RPMI7951 (cell line): ENCODE measurements at places on chromosomes 7 and 10. TPM values are rescaled to one million over a fixed set of nuclear protein-coding genes. Genes with fewer than 3 reads are reported as not detected.

DNA sequence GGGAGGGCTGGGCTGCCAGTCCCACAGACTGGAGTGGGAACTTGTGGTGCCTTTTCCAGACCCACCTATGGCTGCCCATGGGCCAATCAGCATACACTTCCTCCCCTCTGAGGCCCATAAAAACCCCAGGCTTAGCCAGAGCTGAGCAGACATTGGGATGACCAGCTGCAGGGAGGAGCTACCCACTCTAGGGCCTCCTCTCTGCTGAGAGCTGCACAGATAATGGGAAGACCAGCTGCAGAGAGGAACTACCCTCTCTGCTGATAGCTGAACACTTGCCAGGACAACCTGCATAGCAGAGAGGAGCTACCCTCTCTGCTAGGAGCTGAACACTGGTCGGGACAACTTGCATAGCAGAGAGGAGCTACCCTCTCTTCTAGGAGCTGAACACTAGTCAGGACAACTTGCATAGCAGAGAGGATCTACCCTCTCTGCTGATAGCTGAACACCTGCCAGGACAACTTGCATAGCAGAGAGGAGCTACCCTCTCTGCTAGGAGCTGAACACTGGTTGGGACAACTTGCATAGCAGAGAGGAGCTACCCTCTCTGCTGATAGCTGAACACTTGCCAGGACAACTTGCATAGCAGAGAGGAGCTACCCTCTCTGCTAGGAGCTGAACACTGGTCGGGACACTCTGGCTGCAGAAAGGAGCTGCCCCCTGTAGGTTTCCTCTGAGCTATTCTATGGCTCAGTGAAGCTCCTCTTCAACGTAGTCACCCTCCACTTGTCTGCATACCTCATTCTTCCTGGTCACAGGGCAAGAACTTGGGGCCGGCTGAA, 88.3 kb upstream of the CACUL1 start:
- DNase-seq: no peak

DNA sequence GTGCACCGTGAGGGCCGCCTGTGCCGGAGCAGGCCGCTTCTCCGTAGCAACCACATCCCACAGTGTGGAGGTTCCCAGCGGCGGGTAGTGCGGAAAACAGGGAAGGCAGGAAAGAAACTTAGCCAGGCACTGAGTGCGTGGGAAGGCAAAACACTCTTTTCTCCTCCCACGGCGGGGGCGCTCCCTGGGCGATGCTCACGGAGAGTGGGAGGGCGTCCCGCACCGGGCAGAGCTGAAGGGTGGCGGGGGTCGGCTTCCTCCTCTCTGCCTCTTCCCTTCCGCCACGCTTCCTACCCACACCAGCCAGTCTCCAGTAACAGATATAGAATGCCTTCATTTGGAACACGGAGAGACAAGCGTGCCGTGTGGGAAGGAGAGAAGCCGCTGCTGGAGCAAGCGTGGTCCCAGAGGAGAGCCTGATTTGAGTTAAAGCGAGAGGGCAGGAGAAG, 252.5 kb downstream of the PAXIP1 start:
- no peak for DNase-seq

DNA sequence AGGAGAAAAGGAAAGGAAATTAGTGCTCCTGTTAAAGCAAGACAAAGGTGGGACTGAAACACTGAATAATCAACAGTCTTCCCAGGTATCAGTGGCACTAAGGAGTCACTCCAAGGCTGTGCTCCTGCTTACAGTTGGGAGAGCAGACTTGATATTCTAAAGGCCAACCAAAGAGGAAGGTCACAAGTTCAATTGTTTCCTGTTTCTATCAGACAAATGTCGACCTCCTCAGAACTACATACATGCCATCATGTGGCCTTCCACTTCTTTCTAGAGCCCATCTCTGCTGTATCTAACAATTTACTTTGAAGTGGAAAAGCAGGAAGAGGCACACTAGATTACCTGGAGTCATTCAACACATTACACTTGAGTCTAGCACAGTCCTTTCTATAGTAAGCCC, 3.4 kb downstream of the ZNF239 start:
- DNase-seq: no peak

- DNase-seq: peak; percentile 48
Measured at GRCh38 chr10:68543004-68543918, 15.9 kb upstream of the SLC25A16 start.

Gene ZCCHC24
- total RNA-seq: 21.0 and 24.6 TPM in 2 replicates

Gene C7orf33
- total RNA-seq: not detected in 2 replicates

Gene TMEM196
- total RNA-seq: not detected in 2 replicates

Gene FXYD4
- total RNA-seq: not detected in 2 replicates
